ENCODE measurements at places on chromosomes 2 and 18.

- DNase-seq, result no peak
Observed at GRCh38 chr2:66869076-66869475, 434.2 kb downstream of the MEIS1 start.

- DNase-seq, result no peak
Observed at GRCh38 chr2:14702258-14702657, 69.7 kb downstream of the LRATD1 start.

DNA sequence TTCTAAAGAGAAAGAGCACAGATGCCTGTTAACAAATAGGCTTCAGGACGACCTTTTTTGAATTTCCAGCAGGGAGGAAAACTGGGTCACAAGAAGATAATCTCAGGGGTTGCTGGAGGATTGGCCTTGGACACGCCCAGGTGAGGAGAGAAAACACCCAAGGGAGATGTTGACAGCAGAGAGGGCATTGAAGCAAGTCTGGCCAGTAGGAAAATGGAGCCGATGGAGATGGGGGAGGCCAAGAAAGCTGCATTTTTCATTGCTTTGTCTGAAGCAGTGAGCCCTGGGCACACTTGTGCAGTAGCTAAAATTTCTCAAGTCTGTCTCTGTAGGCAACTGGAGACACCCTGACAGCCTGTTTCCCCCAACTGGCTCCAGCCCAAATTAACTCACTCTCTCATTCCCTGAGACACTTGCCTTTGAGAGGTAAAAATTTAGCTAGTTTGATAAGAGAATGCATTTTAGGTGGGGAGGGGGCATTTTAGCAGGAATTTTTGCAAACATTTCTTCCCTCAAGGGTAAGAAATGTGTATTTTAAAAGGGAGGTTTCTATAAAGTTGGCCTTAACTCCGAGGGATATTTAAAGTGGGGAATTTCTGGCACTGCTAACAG lies 165.5 kb downstream of the TGIF1 start:
- no peak for DNase-seq

DNA sequence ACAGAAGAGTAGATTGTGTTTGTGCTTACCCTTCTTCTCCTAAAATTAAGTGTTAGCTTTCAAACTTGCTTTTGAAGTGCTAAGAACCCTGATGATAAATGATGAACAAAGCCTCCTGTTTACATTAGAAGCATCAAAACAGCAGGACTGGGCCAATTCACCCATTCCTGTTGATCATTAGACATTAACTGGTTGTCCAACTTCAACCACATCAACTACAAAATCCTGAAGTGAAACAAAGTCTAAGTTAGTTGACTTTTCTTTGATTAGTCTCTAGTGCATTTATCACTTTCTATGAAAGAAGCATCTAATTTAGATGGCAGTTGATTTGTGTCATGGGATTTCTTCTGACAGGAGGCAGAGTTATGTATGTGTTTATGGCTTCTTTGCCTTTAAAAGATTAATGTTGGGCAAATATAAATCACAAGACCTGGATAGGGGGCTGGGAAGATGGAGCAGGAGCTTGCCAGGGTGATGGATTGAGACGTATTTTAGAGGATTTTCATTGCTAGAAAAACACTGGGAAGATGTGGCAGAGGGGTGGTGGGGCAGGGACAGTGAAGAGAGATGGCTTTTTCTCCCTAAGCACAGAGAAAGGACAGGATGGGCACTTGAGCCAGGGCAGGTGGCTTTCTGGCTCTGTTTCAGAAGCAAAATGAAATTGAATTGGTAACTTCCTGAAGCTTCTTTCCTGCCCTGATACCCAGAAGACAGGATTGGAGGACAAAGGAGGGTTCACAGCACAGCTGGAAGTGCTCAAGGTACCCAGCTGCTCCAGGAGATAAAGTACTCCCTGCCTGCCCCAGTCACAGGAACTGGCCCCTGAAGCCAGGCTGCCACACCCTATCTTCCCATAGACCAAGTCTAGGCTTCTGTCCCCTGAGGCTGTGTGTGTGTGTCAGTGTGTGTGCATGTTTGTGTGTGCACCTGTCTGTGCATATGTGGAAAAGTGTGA lies 20.5 kb downstream of the GYPC start:
- no peak for DNase-seq

DNA sequence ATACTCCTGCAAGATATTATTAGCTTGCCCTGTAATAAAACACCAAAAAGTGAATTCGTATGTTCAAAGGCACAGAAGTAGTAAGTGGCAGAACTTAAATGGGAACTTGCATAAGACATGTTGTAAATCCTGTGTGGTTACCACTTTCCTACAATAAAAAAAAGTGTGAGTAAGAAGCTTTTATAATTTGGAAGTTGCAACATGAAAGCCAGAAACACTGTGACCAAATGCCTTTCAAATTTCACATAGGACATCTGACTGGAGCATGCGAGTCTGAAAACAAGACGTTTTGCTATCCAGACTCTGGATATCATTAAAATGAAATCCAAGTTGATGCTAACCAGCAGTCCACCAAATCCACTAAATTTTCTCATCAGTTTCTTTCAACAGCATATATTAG lies 886.2 kb upstream of the NRXN1 start:
- DNase-seq, result no peak

- no peak for DNase-seq
Observed at GRCh38 chr2:236997069-236997715, 88.5 kb upstream of the COPS8 start.

DNA sequence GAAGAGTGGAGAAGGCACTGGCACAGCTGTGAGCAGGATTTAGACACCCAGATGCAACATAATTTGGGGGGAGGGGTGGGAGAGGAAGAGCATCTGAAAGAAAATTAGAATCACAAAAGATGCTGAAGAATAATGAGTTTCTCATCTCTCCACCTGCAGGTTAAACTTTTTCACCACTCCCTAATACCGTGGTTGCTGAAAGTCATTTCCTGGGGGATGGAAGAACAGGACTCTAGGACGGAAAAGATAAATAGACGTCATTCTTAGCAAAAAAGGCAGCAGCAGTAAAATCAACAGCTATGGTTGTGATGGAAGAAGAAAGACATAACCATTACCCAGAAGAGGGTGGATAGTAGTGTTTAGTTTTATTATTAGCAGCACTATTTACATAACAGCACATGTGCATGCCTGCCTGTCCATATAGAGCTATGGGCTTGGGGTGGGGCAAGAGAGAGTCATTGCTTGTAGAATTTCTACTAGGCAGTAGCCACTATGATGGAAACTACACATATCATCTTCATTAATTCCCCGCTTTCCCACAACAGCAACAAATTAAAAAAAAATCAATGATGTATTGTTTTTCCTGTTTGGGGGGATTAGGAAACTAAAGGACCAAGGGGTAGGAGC lies 212.2 kb downstream of the TRIB2 start:
- DNase-seq, result no peak

- no peak for DNase-seq
Observed at GRCh38 chr2:72439892-72440291, 292.2 kb upstream of the CYP26B1 start.

GRCh38 chr18:55510809-55511208 lies 77.2 kb downstream of the TCF4 start:
- no peak for DNase-seq

DNA sequence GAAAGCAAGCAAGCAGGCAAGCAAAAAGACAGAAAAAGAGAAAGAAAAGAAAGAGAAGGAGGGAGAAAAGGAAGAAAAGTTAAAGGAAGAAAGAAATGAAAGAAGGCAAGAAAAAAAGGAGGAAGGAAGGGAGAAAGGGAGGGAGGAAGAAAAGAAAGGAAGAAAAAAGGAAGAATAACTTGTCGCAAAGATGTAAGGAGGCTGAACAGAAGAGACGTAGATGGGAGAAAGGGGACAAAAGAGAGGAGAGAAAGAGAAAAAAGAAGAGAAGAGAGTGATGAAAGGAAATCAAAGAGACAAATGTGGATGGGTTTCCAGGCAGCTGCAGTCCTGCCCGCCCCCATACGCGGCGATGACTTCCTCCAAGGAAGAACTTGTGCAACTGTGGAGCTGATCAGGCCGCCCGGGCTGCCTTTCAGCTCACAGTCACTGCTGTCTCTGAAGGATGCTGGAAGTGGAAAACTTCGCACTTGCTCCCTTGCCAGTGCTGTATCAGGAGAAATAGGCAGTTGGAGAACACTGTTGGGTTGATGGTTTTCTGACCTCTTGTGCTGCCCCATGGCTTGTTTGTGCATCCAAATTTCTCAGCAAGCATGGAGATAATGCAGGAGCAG lies 52.9 kb downstream of the TRIB2 start:
- DNase-seq, result no peak

DNA sequence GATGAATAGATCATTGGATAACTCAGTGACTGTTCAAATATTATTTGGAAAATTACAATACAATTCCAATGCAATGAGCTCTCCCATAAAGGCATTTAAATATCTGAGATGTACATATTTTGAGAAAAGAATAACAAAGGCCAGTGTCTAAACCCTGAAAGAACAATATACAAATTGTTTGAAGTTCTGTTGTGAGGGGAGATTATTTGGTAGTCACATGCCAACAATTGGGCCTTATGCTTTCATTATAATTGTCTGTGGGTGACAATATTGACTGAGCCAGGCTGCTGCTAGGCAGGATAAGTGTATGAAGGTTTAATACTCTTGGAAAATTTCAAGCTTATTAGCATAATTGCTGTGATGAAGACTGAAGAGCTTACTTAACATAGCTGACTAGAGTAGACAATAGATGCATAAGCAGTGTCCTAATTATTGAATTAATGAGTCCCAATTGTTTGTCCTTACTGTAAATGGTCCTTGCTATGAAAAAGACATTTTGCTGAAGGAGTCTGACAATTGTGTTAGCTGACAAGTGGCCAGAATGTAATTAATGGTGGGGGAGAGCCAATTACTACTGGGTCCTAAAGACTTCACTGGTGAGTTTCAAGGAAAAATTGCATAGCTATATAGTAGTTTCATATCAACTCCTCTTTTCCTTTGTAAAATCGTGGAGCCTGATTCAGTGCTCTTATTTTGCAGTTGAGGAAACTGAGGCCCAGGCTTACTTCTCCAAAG lies 5.0 kb upstream of the SMAD2 start:
- no peak for DNase-seq

- no peak for DNase-seq
Observed at GRCh38 chr2:209472112-209472832, 48.4 kb downstream of the MAP2 start.

Measured in activated CD8-positive, alpha-beta memory T cell treated with anti-CD3 and anti-CD28 coated beads for 1 hour (primary cell).